ENCODE measurements at places on chromosomes 2 and 18.

DNA sequence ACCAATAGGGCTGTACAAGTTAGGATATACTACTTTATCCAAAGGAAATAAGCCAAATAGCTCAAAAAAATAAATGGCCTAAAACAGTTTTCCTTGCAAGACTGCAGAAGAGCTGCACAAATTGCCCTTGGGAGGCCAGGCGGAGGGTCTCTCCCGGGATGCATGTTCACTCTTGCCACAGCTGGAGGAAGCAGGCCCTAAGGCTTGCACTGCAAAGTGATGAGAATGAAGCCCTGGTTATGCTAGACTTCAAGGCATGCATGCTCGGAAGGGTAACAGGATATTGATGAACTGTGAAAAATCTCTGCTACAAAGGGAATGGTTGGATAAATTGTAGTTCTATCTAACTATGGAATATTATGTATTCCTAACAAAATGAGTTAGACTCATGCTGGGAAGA is 27.5 kb upstream of the LDLRAD4 start:
- no peak for DNase-seq

- no peak for DNase-seq
These were observed 612.2 kb upstream of the VRK2 start for GRCh38 chr2:57434441-57434840.

GRCh38 chr2:46389417-46389916 is 89.9 kb upstream of the TMEM247 start:
- peak; percentile 24 for DNase-seq

DNA sequence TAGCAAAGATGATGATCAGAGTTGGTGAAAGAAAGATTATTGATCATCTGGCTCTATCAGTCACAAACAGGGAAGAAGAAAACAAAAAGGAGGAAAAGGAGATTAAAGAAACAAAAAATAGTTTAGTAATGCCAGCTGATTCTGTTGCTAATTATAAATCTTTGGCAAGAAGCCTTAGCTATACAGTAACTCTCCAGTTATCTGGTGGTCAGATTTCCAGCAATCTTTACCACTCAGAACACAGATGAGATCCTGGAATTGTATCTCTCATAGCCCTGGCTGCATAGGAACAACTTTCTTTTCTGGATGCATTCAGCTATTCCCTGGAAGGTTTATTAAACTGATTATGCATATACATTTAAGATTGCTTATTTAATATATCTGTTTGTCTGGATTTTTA is 256.8 kb upstream of the ZEB2 start:
- DNase-seq, result no peak

DNA sequence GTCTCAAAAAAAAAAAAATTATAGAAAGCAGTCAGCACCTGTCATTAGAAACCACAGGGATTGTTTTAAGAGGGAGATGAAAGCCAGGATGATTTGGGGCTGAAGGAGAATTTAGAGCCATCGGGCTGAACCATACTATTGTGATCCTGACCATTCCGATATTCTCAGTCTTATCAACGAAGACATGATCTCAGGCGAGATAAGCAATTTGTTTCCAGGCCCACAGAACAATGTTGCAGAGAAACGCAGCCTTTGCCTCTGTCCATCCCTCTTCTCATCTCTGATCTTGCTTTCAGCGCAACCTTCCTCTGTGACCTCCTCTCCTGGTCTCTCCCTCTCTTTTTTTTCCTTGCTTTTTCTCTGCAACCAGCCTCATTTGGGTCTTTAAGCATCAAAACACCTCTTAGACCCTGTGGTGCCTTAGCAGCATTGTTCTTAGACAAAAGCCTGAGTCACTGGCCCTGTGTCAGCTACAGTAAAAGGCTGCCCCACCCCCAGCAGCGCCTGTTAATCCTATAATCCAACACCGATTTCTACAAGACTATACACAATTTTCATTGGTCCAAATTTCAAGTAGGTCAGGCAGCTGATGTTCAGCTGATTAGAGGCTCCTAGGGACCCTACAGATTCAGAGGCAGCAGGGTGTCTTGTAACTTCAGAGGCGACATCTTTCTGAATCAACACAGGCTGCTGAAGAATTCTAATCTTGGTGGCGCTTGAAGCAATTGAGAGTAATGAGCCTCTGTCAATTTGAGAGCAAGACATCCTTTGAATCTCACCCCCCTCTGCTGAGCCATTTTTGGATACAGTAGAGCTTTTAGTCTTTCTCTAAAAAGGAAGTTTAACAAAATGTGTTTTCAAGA is 206.0 kb downstream of the NCK2 start:
- DNase-seq, result no peak

DNA sequence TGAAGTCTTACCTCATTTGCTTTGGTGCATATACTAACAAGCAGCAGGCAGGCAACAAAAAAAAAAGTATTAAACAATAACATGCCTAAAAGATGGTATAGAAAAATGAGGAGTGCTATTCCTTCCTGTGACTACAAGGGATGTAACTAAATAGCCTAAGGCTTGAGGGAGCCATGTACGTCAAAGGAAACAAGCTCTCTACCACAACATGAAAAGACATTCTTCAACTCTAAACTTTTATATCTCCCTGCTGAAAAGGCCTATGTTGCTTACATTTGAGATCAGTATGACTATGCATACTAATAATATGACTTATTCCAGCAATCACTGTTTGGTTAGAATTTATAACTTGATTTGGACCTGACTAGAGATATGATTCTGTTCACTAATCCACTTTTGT is 347.9 kb downstream of the ADCYAP1 start:
- no peak for DNase-seq

GRCh38 chr18:45566025-45566740 is 49.1 kb upstream of the SLC14A2 start:
- DNase-seq, result peak; percentile 81

DNA sequence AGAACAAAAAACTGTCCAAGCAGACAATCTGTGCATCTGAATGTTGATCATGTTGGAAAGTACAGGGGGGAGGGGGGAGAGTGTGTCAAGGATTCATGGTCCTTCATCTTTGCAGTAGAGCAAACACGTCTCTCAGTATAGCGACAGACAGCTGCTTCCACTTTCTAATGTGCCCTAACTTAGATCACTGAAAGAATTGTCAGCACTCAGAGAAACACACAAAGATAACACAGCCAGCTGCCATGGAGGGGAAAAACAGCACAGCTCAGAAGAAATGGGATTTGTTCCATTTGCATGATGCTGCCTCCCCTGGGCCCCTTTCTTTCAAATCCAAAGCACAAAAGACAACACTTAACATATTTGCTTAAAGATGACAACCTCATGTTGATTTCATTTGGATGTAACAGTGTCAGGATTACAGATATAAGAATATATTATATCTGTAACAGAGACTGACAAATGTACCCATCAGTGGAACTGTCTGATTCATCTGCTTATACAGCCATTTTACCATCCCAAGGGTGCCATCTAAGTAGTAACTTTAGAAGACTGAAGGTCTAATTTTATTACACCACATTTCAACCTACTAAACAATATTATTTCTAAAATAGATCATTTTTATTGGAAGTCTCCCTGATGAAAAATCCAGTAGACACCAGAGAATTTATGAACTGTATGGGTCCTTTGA is 17.7 kb downstream of the FIGN start:
- DNase-seq, result no peak

DNA sequence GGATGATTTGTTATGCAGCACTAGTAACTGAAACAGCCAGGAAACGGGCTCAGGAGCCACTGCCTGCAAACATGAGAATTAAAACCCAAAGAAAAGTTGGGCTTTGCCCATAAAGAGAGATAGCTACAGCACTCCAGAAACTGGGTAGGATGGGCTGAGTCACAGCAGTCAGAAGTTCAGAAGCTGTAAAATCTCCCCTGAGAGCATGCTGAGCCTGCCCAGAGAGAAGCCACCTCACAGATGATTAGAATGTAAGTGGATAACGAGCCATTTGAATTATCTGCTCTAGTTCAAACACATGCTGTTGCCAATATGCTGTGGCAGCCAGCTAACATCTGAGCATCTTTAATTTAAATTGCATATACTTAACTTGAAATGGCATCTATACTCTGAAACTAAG is 388.1 kb upstream of the ACVR2A start:
- DNase-seq, result peak; percentile 43

DNA sequence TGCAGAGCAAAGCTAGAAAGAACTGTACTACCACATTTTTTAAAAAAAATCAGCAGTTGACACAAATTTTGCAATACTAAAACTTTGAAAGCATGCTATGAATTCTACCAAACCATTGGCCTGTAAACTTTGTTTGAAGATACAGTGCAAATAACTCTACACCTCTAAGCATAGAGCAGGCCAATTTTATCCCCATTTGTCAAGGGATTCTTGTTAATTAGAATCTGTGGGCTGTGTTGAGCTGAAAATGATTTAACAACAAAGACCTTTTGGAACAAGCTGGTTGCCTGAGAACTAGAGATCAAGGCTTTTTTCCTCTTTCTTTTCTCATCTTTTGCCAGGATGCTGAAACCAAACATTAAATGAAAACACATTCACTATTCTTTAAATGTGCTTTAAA is 886.0 kb upstream of the CDH2 start:
- no peak for DNase-seq

- no peak for DNase-seq
These were observed 288.9 kb downstream of the RDH14 start for GRCh38 chr2:18271370-18272147.

DNA sequence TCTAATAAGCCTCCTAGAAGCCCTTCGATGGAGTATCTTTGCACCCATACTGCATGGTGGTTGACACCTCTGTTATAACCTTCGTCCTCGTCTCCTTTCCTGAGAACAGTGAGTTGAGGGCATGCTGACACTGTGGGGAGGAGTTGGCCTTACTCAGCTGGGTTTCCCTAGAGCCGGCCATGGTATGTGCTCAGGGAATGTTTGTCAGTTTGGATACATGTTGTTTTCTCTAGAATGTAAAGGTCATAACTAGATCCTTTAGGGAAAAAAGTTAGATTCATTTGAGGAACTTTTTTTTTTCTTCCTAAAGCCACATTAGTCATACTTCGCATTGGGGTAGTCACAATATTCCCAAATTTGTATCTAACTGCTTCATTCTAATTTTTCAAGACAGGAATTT is 106.0 kb upstream of the FOSL2 start:
- no peak for DNase-seq

DNA sequence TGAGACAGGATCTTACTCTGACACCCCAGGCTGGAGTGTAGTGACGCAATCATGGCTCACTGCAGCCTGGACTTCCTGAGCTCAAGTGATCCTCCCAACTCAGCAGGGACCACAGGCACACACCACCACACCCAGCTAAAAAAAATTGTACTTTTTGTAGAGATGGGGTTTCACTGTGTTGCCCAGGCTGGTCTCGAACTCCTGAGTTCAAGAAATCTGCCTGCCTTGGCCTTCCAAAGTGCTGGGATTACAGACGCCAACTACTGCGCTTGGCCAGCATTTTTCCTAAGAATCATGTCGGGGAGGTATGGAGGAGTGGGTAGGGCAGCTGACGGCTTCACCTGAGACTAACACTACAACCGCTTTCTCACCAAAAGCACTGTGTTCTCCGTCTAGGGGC is 50.4 kb downstream of the CYP26B1 start:
- no peak for DNase-seq

DNA sequence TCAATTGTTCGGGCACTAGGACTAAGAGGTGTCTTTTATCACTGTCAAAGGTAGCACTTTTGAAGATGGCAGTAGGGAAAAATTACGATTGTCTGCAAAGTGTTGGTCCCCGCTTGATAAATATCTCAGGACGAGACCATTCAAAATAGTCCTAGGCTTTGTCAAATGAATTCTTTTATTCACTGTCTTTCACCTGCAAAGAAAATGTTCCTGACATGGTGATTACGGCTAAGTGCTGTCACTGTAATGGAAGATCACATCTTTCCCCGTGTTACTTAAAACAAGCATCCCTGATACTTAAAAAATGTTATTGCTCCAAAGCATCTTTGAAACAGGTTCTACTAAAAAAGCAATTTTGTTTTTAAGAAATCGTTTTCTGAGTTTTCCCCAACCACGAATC is 71.7 kb downstream of the KCTD1 start:
- DNase-seq, result no peak

DNA sequence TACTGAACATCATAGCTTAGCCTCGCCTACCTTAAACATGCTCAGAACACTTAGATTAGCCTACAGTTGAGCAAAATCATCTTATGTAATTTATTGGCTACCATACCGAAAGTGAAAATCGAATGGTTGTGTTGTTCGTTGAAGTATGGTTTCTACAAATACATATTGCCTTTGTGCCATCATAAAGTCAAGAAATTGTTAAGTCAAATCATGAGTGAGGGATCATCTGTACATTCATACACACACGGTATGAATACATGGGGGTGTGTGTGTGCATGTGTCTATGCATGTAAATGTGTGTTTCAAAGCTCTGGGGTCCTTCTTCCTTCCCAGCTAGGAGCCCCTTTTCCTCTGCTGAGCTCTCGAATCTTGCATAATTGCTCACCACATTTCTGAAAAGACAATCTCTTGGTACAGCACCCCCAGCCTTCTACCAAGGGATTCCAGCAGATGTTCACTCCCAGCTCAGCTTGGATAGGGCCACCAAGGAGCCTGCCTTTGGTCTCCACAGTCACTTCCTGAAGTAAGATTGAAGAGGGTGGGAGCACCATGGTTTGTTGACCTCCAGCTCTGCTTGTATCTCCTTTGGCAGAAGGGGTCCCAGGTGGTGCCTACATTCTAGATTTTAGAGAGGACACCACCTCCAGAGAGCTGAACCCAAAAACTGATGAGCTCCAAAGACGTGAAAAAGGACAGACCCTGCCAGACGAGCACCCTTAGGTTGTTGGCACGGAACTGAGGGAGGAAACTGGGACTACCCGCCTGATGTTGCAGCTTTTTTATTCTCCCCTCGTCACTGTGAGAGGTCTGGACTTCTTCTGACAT is 33.2 kb upstream of the CYP1B1 start:
- DNase-seq, result no peak

All from stromal cell of bone marrow (primary cell).